ENCODE measurements at places on chromosomes 6 and 20.

DNA sequence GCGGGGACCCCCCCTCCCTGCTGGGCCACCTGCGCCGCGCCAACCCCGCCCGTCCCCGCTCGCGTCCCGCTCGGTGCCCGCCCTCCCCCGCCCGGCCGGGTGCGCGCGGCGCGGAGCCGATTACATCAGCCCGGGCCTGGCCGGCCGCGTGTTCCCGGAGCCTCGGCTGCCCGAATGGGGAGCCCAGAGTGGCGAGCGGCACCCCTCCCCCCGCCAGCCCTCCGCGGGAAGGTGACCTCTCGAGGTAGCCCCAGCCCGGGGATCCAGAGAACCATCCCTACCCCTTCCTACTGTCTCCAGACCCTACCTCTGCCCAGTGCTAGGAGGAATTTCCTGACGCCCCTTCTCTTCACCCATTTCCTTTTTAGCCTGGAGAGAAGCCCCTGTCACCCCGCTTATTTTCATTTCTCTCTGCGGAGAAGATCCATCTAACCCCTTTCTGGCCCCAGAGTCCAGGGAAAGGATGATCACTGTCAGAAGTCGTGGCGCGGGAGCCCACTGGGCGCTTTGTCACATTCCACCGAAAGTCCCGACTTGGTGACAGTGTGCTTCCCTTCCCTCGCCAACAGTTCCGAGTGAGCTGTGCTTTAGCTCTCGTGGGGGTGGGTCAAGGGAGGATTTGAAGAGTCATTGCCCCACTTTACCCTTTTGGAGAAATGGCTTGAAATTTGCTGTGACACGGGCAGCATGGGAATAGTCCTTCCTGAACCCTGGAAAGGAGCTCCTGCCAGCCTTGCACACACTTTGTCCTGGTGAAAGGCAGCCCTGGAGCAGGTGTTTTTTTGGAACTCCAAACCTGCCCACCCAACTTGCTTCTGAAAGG is 2.1 kb downstream of the VEGFA start:
- DNase-seq, result no peak

DNA sequence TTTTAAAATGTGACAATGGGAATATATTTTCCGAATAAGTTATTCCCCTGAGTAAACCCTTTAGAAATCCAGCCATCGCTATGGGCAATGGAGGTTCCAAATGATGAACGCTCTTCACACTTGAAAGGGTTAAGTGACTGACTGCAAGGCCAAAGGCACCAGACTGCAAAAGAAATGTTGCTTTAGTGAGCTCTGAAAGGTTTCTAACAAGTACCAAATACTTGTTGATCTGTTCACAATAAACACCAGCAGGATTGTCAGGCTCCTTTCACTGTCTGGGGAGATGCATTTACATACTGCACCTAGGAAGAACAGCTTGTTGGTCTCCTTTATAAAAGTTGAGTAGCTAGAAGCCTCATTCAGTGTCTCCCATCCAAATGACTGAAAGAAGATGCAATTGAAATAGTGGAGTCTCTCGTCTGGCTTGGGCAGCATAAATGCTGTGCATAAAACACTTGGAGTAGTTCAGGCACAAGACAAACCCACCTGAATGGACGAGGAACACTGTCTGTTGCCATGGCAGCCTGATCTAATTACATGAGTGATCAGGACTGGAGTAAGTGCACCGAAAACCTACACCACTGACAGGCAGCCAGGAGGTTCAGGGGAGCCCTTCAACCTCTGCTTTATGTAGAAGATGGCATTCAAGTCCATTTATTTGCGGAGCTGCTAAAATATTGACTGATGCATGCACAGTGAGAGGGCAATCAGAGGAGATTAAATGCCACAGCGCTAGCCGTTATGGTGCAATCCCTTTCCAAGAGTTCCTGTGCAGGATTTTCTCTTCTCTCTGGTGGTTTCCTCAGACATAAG is 2.9 kb downstream of the ATXN1 start:
- DNase-seq, result peak; percentile 91

DNA sequence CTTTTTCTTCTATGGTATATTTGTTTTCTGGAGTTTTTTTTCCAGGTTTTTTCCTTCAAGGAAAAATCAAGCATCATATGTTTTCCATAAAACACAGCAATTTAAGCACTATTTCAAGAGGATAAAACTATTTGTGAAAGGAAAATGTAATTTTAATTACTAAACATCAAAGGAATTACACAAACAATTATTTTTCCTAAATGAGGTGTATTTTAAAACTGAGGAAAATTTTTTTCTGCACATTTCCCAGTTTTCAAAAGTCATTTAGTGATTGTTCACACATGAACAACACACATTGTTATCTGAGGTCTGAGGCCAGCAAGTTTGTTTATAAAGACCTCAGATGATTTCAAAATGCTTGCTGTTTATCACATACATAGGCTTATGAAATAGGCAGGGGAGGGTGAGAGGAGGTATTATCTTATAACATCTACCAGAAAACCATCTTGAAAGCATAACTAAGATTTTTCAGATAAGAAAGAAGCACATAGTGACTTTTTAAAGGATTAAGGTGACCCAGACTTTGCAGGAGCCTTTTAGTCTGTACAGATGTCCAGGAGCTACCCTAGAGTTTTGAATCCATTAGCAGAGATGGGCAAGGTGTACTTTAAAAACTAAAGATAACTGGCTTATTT is 381.6 kb downstream of the GJA1 start:
- DNase-seq, result no peak

DNA sequence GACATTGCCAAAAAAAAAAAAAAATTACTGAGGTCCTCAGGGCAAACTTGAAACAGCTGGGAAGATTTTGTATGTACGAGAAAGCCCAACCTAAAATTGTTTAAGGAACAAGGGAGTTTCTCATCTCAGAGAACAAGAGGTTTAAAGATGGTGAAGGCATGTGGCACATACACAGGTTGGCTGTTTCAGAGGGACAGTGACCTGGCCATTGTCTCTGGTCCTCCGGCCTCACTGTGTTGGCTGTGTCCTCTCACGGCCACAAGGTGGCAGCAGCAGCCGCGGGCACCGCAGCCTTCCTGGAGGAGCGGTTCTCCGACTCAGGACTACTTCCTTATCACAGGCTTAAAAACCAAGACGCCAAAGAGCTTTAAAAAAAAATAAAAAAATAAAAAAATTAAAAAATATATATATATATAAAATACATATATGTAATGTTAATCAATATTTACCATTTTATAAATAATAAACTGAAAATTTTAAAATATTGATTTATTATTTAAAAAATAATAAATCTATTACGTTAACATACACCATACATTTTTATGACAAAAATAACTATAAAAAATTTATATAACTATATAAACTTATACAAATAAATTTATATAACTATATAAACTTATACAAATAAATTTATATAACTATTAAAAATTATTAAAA is 52.8 kb downstream of the GTF2H5 start:
- peak; percentile 30 for DNase-seq

DNA sequence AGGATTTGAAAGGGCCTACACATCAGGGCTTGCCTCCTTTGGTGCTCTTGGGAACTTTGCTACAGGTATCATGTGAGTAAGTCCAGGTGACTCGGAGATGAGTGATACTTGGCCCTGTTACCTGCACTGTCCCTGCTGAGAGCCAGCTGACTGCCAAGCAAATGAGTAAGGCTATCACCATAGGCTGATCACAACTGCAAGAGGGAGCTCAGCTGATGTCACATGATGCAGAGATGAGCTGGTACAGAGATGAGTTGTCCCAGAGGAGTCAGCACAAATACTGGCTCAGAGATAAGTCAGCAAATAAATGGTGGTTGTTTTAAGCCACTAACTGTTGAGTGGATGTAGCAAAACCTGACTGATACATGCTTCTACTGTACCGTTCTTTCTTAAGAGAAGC is 41.4 kb downstream of the LAMP5 start:
- DNase-seq, result no peak

- no peak for DNase-seq
These were observed 239.4 kb downstream of the PHACTR1 start for GRCh38 chr6:12955956-12956355.

DNA sequence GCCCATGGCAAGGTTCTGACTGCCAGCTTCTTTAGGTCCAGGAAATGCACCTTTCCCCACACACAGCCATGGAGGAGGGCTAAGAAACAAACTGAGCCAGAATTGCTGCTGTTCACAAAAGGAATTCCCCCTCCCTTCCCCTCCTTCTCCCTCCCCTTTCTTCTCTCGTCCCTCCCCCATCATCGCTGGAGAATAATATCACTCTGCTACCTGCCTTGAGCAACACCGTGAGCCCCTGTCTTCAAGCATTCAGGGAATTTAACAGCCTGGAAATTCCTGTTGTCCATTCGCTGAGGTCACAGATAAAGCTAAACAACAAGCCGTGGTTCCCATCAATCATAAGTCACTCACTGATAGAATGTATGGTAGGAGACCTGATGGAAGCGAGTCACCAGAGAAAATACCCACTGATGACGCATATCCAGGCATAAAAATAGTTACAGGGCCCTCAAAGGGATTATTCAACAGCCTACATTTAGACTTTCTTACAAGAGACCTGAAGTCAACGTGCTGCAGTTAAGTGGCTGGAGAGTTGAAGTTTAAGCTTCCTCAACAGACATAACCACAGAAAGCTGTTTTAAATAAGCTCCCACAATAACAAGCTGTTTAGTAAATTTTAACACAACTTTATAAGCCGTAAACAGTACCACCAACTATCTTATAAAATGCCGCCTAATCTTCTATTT is 59.7 kb downstream of the HIVEP2 start:
- DNase-seq, result no peak

- no peak for DNase-seq
These were observed 85.3 kb downstream of the TBC1D7 start for GRCh38 chr6:13243033-13243432.

- DNase-seq, result peak; percentile 92
These were observed 328.4 kb downstream of the ESR1 start for GRCh38 chr6:152135755-152136448.

DNA sequence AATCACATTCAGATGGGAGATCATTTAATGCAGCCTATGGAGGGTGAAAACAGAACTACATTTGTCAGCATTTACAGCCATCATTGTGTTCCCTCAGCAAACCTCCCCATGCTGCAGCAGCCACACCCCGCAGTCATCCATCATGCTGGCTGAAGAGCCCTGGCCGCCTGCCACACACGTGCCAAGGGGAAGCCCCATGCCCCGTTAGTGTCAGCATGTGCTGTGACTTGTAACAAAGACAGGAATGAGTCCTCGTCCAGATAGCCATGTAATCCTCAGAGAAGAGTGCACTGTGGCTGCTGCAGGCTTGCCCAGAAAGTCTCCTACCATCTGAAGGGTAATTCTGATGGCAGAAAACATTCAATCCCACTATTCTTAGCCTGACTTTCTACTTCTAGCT is 1097.8 kb downstream of the KIF16B start:
- DNase-seq, result no peak

DNA sequence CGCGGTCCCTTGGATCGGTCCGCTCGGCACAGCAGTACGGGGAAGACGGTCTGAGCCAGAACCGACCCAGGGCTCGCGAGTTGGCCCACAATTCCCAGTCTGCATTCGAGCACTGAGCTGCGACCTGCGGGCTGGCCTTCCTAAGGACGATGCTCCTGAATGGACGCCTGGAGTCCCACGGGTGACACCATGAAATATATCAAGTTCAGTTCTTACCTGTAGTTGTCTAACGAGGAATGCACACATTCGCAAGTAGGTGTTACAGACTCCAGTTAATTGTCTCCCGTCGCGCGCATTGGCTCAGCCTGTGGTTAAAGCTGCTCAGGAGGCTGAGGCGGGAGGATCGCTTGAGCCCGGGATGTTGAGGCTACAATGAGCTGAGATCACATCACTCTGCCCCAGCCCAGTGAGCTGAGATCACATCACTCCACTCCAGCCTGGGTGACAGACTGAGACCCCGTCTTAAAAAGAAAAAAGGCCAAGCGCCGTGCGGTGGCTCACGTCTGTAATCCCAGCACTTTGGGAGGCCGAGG is 802 bp downstream of the PEX7 start:
- DNase-seq, result no peak

- no peak for DNase-seq
These were observed 314.7 kb upstream of the PRDM1 start for GRCh38 chr6:105771313-105771970.

DNA sequence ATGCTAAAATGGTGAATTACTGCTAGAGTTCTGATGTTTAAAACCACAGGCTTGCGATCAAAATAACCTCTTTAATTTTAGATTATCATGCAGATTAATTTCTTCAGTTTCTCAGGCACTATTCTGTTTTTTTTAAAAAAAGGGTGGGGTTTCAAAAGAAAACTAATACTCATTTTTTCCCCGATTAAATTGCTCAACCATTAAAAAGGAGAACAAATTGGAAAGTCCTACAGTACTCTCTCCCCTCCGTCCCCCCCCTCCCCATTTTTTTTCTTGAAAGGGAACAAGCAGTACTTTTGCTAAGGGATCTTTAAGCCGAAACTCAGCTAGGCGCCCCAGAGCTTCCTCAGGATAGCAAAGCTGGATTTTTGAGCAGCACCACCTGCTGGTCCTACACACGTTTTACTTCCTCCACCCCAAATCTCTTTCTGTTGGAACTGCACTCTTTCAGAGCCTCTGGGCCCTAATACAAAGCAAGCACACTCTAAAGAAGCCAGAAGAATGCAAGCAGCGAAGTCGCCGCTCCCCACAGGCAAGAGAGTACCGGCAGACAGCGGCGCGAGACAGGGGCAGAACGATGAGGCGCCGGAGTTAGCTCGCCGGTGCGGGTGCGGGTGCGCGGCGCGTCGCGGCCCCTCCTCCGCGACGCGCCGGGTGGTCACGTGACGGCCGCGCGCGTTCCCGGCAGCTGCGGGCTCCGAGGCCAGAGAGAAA is at the start of gene RNF146:
Gene RNF146, plus strand, starts transcription at position 687 of the 714 bp plus-strand sequence. CDS start 13,475 bp downstream, outside the sequence.
- DNase-seq, result peak; percentile 92
